EH (cell line): ENCODE measurements at places on chromosomes 1 and 21.
A peak's percentile ranks its signal among the peaks of the same experiment; 100 is the strongest.

DNA sequence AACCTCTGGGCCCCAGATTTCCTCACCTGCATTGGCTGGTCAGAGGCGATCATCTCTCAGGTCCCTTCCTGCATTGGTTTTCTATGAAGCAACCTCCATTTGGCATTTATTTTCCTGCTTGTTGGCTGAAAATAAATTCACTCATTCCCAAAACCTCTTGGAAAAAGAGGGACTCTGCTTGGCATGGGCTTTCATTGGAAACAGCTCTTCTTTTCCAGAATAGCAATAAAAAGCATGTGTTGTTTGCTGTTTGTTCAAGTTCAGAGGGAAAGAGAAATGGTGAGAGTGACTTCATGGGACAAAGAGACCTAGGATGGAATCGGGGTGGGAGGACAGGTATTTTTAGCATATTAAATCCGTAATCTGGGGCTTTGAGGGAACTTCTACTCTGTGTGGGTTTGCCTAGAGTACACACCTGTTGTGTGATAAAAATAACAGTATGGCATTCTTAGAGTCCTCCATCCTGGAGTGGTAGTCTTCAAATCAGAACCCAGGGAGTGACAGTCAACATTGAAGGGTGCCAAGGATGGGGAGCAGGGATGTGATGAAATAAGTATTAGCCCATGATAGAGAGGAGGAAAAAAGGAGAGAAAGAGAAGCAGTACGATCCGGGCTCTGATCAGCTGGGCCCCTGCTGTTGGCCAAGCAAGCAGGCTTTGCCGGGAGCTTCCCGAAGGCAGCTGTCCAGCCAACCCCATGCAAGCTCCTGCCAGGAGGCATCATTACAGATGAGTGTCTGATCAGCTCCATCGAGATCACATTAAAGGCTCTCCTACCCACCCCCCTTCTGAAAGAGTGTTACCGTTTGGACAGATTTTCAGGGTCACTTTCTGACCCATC is 131.9 kb upstream of the NFIA start:
- no peak for DNase-seq

DNA sequence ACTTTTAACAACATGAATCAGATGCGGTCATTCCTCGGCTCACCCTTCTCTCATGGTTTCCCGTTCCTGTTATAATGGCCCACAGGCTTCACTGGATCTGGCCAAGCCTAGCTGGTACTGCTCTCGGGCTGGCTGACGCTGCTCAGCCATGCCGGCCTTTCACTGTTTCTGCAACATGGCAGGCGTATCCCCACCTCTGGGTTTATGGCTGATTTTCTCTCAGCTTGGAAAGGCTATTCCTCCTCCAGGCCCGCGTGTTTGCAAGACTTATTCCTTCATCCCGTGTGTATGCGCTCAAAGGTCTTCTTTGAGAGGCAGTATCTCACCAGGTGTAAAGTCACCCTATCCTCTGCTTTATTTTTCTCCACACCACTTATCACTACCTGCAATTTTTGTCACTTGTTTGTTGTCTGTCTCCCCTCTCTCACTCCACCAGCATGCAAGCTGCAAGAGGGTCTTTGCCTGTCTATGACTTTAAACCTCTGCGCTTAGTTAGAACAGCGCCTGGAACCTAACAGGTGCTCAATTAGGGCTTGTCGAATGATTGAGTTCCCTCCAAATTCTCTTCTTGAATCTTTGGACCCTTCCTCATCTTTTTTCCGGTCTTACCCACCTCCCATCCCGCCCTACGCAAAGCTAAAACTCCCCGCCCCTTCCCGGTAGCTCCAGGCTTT is 491 bp upstream of the RAP1A start:
- DNase-seq = no peak

GRCh38 chr1:8937701-8938100 is 8.0 kb upstream of the CA6 start:
- no peak for DNase-seq

- DNase-seq = peak; percentile 23
Observed at GRCh38 chr1:231369282-231369681, 31.2 kb downstream of the SPRTN start.

DNA sequence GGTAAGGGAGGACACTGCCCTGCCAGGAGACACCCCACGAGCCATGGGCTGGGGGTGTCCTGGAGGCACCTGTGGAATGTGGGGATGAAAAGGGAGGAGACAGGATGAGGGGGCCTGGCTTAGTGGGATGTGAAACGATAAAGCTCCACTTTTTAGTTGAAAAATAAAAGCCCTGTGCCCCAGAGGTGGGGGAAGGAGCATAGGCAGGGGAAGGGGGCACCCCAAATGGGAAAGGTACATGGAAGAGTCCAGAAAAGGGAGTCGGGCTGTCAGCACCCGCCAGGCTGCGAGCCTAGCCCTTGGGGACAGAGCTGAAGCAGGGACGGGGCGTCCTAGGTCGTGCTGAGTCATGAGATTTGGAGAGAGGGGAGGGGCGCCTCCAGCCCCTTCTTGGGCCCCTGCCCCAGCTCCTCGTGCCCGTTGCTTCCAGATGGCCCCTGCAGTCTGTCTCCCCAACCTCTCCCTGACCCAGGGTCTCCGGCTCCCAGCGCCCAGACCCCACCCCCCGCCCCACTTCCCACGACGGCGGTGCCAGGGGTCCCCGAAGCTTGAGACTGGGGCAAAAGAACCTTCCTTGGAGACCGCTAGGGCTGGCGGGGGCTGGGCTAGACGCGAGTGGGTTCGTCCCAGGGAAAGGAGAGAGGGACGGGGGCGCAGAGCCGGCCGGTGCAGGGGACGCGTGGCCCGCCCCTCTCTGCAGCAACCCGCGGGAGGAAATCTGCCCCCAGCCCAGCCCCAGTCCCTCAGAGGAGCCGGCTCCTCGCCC is 795 bp downstream of the SYT2 start:
- DNase-seq = no peak

DNA sequence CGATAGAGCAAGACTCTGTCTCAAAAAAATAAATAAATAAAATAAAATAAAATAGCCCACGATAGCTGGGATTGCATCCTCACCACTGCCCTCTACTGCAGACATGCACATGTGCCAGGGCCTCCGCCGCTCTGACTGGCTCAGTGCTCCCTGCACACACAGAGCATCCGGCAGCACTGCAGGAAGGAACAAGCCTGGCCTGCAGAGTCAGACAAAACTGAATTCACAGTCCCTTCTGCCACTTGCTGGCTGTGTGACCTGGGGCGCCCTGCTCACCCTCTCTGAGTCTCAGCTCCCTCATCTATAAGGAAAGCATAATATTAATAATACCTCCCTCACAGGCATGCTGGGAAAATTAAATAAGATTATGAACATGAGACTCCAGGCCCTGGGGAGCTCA is 35.4 kb downstream of the CSMD2 start:
- DNase-seq = no peak

GRCh38 chr1:85289848-85290335 is 13.5 kb upstream of the BCL10 start:
- DNase-seq = no peak

GRCh38 chr1:100400404-100400803 is 48.1 kb downstream of the CDC14A start:
- no peak for DNase-seq

GRCh38 chr1:147611021-147611426 is 59.3 kb downstream of the ACP6 start:
- DNase-seq = no peak

DNA sequence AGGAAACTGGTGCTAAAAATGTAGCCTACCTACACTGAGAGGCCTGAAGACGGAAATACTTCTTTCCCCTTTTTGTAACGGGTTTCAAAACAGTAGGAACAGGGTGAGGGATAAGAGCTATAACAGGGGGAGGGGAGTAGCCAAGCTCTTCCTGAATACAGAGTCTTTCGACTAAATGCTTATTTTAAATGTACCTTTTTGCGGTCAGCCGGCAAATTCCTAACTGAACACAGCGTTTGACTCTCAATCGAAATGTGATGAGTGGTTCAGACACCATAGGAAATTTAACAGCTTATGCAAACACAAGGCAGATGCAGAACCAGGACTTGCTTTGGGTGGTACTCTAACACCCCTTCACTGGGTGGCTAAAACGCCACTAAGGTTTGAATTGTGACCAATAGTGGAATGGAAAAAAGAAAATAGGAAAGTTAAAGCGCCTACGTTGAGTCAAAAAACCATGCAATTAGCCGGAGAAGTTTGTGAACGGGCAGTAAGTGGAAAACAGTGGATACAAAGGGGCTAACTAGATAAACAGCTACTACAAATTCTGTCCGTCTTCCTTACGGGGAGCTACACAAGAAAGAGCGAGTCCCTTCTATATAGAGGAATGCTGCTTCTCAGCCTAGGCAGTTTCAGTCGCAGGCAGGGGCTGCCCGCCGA is 1.7 kb downstream of the EGLN1 start:
- DNase-seq = peak; percentile 38

GRCh38 chr1:5999711-6000443 is 7.7 kb upstream of the NPHP4 start:
- no peak for DNase-seq

GRCh38 chr1:170776777-170777176 is 112.8 kb downstream of the PRRX1 start:
- no peak for DNase-seq

DNA sequence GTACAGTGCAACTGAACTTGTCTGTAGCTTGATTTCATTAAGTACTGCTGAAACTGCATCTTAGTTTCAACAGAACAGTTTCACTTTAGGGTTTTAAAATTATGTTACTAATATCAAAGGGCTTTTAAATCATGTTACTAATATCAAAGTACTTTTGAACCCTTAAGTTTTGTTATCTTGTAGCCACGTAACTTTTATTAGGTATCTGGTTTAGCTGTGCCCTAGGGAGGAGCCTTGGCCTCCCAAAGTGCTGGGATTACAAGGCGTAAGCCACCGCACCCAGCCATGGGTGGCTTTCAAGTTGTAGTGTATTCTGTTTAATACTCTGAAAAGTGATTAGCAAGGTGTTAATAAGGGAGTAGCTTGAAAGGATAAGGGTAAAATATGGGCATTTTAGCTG is 2.0 kb downstream of the KDM4A start:
- DNase-seq = no peak

GRCh38 chr1:221910222-221910621 is 168.3 kb upstream of the DUSP10 start:
- no peak for DNase-seq

- DNase-seq = peak; percentile 40
Observed at GRCh38 chr1:97489834-97490233, 431.0 kb downstream of the DPYD start.

DNA sequence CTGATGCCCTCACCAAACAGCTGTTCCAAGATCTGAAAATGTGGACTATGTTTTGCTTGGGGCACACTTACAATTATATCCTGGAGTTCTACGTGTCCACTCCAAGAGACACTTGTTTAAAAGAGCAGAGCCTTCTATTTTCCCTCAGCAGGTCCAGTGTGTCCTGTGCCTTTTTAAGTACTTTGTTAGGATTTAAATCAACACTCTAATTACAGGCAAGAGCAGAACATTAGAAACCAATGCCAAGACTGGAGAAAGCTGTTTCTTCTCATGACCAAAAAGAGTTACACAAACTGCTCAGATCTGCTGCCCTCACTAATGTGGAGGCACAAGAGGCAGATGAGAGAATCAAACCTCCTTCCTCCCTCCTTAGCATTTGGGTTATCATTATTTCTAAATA is 452.9 kb downstream of the LMO4 start:
- DNase-seq = no peak

- DNase-seq = peak; percentile 57
Observed at GRCh38 chr1:26991310-26992116, 2.0 kb upstream of the TRNP1 start.

GRCh38 chr1:99731384-99731783 is 35.1 kb downstream of the FRRS1 start:
- DNase-seq = peak; percentile 53

DNA sequence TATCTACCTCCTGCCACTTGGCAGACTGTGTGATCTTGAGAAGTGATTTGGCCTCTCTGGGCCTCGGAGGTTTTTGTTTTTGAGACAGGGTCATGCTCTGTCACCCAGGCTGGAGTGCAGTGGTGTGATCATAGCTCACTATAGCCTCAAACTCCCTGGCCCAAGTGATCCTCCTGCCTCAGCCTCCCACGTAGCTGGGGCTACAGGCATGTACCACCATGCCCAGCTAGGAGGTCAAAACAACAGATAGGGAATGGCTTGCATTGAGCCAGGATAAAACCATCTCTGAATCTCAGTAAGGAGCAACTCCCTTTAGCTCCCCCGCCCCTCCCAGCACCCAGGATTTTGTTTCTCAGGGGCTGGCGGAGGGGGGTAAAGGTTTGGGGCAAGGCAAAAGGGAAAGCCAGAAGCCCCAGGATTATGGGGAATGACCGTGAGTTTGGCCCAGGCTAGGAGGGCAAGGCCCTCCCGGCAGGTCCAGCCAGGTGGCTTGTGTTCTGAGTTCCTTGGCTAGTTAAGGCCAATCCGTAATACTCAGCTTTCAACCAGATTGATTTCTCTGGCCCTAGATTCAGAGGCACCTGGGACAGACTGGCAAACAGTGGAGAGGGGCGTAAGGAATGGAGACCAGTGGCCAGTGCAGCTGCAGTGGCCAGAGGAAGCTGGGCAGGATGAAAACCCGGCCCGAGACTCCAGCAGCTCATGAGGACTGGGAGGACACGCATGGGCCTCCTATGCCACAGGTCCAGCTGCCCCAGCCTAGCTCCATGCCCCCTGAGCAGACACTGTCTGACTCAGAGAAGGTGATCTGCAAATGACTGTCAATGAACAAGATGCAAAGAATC is 130.1 kb downstream of the DMRTB1 start:
- DNase-seq = no peak

GRCh38 chr1:89780721-89781120 is 40.1 kb upstream of the LRRC8D start:
- peak; percentile 67 for DNase-seq

- peak; percentile 94 for DNase-seq
Observed at GRCh38 chr1:44733365-44733764, 2.4 kb upstream of the RNU5D-1 start.

GRCh38 chr1:234897390-234897749 is 231.3 kb downstream of the TOMM20 start:
- no peak for DNase-seq

- DNase-seq = peak; percentile 86
Observed at GRCh38 chr1:29271724-29272123, 35.4 kb downstream of the PTPRU start.

DNA sequence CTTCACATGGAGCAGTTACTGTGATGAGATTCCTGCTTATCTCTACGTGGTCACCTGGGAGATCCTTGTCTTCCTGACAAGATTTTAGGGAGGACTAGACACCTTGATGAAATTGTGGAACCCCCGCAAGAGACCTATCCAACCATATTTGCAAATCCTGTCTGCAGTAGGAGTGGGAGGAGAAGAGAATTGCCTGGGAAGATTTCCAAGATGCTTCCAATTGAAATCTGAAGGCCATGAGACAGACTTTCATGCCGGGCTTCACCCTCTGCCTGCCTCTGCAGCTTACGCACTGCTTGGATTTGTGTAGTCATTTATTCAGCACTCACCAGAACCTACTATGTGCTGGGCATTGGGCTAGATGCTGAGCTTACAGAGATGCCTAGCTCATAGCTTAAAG is 106.6 kb downstream of the OMA1 start:
- DNase-seq = no peak

DNA sequence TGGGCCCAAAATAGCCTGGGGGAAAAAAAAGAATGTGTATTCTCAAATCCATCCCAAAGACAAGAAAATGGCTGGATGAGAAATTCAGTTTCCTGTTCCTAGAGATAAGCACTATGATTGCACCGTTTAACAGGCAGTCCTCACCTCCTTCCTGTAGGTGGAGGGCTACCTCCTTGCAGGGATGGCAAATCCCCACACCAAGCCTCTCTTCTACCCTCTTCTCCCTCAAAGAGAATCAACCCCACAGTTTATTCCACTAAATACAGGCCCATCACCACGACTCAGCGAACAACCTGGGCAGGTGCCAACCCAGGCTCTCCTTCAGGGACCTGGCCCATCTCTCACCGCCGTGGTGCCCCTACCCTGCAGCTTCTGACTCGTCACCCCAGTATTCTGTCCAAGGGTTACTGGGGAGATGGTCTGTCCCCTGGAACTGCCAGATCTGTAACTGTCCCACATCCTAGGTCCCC is 3.4 kb upstream of the CHD5 start:
- DNase-seq = peak; percentile 30
